ENCODE measurements at places on chromosomes 12 and 14. TPM values are rescaled to one million over a fixed set of nuclear protein-coding genes. Genes with fewer than 3 reads are reported as not detected.

The CHFR gene
- 68.6 TPM for total RNA-seq

The METTL25 gene
- total RNA-seq: 4.2 TPM

The WASHC3 gene
- 9.8 TPM for total RNA-seq

The NTF3 gene
- 0.92 TPM for total RNA-seq

The GYS2 gene
- not detected for total RNA-seq

DNA sequence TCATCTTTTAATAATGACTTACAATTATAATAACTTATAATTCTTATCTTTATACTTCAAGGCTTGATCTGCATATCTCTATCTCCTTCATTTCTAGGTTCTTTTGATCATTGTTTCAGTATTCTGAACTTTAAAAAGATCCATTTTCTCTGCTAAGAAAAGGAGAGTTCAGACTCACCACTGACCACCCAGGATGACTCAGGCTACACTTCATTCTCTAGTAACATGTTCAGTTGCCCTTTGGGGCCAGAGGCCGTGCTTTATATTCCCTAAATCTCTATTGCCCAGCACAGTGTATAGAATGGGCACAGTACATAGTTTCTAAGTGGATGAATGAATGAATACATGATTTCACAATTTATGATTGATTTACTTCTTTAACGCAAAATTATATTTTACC is 268.7 kb downstream of the AKAP6 start:
- no peak for DNase-seq

DNA sequence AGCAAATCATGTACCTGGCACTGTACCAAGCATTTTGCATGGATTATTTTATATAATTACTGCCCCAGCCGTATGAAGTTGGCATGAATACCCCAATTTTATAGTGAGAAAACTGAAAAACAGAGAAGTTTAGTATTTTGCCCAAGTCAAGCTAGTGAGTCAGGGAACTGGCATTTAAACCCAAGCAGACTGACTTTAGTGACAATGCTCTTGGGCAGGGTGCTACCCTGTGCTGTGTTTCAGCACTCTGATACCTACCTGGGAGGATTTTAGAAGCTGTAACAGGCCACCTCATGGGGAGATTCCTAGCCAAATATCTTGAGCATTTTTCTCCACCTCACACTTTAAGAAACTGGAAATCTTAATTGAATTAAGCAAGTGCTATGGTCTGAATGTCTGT is 98.1 kb upstream of the MAX start:
- DNase-seq: no peak

GRCh38 chr12:56358836-56359532 is 923 bp downstream of the STAT2 start:
- DNase-seq: no peak

GRCh38 chr12:22518060-22518719 is 26.2 kb downstream of the C2CD5 start:
- DNase-seq: no peak

Measured in H7 (cell line).